ENCODE measurements at places on chromosomes 2 and 18.

GRCh38 chr2:7683196-7683595, 766.0 kb downstream of the RNF144A start:
- DNase-seq: no peak

- DNase-seq: peak; percentile 19
These were observed 332.4 kb upstream of the MYT1L start for GRCh38 chr2:2663401-2664036.

- no peak for DNase-seq
These were observed 38.8 kb upstream of the ACYP2 start for GRCh38 chr2:54076586-54076985.

GRCh38 chr2:20212459-20212870, 12.5 kb downstream of the SDC1 start:
- no peak for DNase-seq

DNA sequence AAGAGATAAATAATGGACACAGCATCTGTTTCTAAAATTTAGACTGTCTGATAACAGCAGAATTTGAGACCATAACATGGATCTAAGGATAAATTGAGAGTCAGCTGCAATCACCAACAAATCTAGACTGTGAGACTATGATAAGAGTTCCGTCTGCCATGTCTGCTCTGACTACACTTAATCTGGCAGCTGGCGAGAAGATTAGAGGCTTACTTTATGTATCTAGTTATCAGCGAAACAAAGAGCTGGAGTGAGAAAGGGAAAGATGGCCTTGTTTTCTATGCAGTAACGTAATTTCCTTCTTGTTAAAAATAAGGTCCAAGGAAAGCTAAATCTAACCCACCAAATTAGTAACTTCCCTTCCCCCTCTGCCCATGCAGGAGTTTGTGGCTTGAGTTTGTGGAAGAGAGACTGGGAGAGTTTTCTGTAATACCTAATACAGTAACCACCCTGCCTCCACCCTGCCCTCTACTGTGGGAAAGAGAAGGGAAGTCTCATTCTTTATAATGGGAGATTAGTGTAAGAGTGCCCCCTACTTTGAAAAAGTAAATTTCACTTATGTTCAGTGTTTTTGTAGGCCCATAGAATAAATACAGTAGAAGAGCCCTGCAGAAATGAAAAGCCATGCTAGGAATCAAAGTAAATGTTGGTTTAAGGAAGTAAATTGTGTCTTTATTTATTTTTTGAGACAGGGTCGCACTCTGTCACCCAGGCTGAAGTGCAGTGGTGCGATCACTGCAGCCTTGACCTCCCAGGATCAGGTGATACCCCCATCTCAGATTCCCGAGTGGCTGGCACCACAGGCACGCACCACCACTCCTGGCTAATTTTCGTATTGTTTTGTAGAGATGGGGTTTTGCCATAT, 27.5 kb downstream of the EML4 start:
- peak; percentile 39 for DNase-seq

DNA sequence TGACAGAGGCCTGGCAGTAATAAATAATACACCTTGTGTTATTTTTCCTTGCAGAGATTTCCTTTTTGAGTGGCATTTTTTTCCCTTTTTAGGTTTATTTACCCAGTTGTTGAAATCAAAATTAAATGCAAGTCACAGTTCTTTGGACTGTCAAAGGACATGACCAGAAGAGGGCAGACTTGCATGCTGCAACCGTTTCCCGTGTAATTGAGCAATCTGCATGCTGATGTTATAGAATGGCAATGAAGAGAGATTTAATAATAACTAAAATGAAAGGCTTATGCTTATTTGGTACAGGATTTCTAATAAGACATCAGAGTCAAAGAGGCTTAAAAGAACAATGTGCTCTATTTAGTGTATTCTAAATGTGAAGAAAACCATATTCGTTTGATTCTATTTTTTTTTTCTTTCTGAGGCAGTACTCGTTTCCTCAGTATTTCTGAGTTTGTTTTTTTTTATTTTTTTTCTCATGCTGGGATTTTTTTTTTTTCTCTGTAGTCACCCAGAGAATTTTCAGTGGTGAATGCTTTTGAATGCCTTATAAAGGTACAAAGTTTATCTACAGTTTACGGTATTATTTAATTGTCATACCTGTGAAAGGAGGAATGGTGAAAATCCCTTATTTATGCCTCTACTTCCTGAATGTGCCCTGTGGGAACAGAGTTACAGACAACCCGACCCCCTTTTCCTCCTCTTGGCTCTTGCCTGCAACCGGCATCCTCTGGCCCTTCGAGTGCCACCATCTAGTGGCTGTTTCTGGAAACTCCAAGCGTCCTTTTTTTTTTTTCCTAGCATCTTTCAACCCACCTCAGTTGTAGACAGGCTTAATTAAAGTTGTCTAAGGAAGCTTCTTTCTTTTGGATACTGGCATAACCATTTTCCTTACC, 368.5 kb downstream of the LRRTM1 start:
- peak; percentile 38 for DNase-seq

DNA sequence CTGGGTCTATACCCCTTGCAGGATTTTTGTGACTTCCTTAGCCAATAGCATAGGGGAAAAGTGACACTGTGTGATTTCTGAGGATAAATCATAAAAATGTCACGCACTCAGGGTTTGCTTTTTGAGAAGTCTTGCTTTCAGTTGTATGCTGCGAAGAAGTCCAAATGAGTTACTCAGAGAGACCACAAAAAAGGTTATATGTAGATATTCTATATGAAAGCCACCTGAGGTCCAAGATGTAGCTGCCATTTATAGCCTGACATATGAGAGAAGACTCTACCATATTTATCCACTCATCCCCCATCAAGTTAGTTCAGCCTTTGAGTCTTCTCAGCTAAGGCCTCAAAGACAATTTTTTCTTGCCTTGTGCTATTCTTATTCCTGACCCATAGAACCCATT, 488.3 kb upstream of the MAP2 start:
- DNase-seq: no peak

All from astrocyte of the cerebellum (primary cell).